SK-MEL-5 (cell line): ENCODE measurements at places on chromosomes 16 and 17. TPM values are rescaled to one million over a fixed set of nuclear protein-coding genes. Genes with fewer than 3 reads are reported as not detected.

DNA sequence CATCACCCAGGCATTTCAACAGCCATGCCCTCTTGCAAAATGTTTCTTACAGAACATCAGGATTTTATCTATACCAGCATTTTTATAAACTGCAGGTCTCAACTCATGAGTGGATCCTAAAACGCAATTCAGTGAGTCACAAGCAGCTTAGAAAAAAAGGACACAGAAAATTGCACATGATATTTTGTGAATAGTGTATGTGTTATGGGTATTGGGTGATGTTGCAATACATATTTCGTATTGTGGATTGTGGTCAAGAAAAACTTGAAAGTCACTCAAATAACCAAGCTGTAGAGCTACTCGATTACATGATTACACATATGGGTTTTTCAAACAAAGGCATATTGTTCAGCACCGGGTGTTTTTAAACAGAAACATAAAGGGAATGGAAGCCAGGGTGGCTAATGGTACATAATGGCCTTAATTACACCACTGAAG, 1.4 kb downstream of the WIPI1 start:
- DNase-seq, result peak; percentile 95

- DNase-seq, result no peak
Observed at GRCh38 chr16:48632137-48632774, 22.3 kb upstream of the N4BP1 start.

APOBR gene
- 0.03 TPM in 1 of 2 replicates, not detected in the other for total RNA-seq

- peak; percentile 93 for DNase-seq
Observed at GRCh38 chr17:7912927-7913524, 3.1 kb downstream of the RNF227 start.

DNA sequence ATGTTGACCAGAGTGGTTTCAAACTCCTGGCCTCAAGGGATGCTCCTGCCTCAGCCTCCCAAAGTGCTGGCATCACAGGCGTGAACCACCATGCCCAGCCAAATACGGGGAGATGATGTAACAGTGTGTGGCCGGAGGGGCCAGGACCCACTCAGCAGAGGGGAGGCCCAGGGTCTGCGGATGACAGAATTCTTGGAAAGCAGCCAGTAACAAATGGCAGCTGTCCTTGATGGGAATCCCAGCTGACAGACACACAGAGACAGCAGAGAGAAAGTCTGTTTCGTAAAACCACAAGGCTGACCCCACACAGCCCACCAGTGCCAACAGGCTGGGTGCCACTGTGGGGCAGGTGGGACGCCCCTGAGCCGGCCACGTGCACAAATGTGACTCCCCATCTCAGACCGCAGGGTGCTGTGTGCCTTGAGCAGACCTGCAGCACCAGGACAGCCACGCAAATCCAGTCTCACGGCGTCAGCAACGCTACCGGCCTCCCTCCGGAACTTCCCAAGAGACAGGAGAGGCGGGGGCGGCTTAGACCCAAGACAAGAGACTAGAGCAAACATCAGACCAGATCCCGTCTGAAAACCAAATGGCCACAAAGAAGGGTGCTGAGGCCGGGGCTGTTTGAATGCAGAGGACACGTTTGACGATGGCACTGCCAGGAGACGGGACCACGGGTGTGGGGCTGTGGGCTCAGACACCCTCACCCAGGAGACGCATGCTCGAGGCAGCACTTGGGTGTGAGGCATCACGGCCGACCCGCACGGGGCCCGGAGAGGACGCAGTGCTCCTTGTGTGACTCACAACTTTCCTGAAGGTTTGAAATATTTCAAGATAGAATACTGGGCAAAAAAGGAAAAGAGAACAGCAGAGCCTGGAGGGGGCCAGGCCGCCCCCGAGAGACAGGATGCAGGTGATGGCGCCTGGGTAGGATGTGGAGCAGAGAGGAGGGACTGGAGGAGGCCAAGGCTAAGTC, 24.6 kb downstream of the CTU2 start:
- DNase-seq, result no peak

GRCh38 chr17:45146890-45147580, 1.2 kb upstream of the HEXIM1 start:
- DNase-seq, result peak; percentile 94

DNA sequence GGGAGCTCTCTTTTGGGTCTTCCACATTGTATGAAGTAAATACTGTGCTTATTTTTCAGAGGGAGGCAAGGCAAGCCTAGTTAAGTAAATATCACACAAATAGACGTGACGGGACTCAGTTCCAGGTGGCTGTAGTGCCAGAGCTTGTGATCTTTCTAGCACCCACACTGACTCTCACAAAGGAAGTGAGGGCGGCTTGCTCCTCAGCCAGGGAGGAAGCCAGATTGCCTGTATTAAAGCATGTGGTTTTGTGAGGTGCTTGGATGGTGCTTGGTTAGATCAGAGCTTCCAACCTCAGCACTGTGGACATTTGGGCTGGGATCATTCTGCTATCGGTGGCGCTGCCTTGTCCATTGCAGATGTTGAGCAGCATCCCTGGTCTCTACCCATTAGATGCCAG, 80.1 kb downstream of the VAT1L start:
- DNase-seq, result no peak

PRCD gene
- 15.8 and 18.8 TPM in 2 replicates for total RNA-seq

DNA sequence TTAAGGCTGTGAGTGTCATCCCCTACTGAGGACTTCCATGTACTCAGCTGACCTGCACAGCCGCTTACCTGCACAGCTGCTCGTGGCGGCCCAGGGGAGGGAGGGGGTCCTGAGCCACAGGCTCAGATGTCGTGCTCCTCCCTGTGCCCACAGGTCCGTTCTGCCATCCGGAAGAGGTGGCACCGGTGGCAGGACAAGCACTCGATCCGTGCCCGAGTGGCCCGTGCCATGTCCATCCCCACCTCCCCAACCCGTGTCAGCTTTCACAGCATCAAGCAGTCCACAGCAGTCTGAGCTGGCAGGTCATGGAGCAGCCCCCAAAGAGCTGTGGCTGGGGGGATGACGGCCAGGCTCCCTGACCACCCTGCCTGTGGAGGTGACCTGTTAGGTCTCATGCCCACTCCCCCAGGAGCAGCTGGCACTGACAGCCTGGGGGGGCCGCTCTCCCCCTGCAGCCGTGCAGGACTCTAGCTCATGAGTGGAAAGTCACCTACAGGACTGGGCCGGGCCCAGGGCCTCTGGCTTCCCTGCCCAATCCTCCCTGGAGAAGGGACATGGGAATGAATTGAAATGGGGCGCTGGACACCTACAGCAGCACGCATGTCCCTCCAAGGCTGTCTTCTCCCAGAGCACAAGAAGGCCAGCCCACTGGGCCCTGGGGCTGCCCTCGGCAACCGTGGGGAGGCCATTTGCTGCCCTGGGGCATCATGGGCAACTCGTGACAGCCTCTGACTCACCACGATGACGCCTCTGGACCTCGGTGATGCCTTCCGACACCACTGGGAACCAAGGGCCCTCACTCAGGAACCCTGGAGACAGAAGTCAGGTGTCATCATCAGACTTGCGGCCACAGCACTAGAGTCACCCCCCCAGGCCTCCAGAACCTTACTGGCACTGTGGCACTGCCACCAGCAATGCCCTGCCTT, 9.9 kb upstream of the SPPL2C start:
- peak; percentile 38 for DNase-seq

OR1A1 gene
- total RNA-seq, result not detected in 2 replicates

DNA sequence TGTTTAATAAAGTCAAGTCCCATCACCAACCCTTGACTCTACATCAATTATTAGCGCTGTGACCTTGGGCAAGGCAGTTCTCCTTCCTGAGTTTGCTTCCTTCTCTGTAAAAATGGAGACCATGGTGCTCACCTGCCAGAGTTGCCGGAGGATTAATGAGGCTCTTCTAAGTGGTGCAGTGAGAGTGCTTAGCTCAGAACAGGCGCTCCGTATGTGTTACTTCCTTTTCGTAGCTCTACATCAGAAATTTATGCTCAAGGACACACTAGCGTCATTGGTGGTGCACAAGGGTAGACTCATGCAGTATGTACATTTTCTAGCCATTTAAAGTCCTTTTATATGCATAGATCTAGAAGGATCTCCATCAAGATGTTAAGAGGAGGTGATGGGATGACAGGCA, 17.4 kb upstream of the CMIP start:
- no peak for DNase-seq

DCTN5 gene
- 70.6 and 75.6 TPM in 2 replicates for total RNA-seq

DNA sequence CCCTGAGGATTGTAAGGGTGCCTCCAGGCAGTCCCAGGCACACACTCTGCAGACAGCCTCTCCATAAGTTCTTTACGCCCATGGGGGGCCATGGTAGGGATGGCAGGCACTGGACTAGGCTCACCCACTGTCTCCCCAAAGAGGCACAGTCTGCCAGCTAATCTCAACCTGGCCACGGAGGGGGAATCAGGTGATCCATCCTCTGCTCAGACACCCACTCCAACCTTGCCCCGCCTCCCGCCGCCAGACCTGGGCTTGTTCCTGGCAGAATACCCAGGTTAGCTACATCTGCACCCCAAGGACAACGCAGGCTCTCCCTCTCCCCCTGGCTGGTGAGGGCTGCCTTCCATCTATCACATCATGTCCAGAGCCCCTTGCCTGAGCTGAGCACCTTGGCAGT, 1.2 kb downstream of the NLGN2 start:
- DNase-seq, result no peak
